HepG2 (cell line): ENCODE measurements at places on chromosomes 12 and 14. TPM values are rescaled to one million over a fixed set of nuclear protein-coding genes. Genes with fewer than 3 reads are reported as not detected.

The MUCL1 gene
- not detected in 2 replicates for total RNA-seq

The SOCS2 gene
- total RNA-seq, result 1.5 and 2.4 TPM in 2 replicates

The CARMIL3 gene
- 0.13 and 0.27 TPM in 2 replicates for total RNA-seq

The CCDC197 gene
- 0.11 TPM in 1 of 2 replicates, not detected in the other for total RNA-seq

The TAS2R10 gene
- 1.00 TPM in 1 of 2 replicates, not detected in the other for total RNA-seq

The NKX2-1 gene
- total RNA-seq, result not detected in 2 replicates

DNA sequence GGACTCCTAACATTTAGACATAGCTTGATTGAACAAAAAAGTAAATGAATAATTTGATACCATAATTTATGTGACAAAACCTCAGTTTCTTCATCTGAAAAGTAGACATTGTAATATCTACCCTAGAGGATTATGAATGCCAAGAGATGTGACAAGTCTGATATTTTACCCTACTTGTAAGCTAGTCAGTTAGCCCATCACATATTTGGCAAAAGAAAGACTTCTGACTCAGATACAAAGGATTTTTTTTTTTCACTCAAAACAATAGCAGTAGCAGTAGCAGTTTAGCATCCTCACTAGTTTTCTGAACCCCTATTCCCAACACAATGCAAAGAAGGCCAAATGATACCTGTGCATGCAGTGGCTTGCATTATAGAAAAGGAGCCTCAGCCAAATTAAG, 377.3 kb upstream of the E2F7 start:
- H3K27ac ChIP-seq, result no peak overlapping the region
- no peak overlapping the region for H3K4me3 ChIP-seq
- no peaks in the 10 kb centered on the region for H3K27me3 ChIP-seq
- no peaks in the 10 kb centered on the region for H3K36me3 ChIP-seq
- no peaks in the 10 kb centered on the region for H3K4me1 ChIP-seq

DNA sequence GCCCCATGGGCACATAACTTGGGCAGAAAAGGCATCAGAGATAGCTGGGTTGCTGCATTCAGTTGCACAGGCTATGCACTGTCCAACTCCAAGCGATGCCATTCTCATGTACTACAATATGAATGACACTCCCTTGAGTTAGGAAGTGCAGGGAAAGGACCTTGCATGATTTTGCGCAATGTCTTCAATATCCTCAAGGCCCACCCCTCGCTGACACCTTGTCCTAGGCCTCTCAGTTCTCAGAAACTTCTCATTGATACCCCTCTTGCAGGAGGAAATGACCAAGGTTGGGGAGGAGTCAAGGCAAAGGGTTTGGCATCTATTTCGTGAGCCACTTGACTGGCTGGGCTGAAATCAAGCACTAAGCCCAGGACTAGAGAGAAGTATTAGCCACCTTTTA, 70.4 kb downstream of the ARL6IP4 start:
- no peaks in the 10 kb centered on the region for H3K4me1 ChIP-seq
- H3K27me3 ChIP-seq, result no peaks in the 10 kb centered on the region
- no peaks in the 10 kb centered on the region for H3K36me3 ChIP-seq
- no peak overlapping the region for H3K4me3 ChIP-seq

DNA sequence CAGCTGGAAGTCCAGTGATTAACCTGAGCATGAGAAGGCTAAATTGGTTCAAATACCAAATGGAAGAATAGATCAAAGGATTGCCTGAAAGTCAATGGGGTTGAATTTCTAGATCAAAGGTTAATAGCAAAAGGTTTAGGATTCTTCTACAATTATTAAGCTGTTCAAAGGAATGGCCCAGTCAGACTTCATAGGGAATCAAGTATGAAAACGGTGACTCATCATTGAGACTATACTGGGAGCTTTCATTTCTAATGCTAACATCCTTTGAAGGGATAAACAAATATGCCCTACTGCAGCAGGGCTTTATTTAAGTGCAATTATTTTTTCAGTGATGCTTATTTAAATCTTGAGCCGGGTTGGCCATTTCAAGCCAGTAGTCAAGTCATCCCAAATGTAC, 152.8 kb downstream of the RIMBP2 start:
- H3K27me3 ChIP-seq, result peaks cover 2% of the 10 kb centered on the region; the same call in 2 of the 3 replicates
- peaks cover 13% of the 10 kb centered on the region for H3K4me1 ChIP-seq
- peak; percentile 50 for DNase-seq
- no peak overlapping the region for H3K4me3 ChIP-seq

- H3K36me3 ChIP-seq, result peaks cover 3% of the 10 kb centered on the region; the same call in 1 of the 2 replicates
- peak; percentile 22 for DNase-seq
- H3K4me1 ChIP-seq, result peaks cover 22% of the 10 kb centered on the region
- H3K27me3 ChIP-seq, result no peaks in the 10 kb centered on the region; the same call in 2 of the 3 replicates
- H3K4me3 ChIP-seq, result no peak overlapping the region
Observed at GRCh38 chr12:106985479-106985878, 1.5 kb downstream of the MTERF2 start.

GRCh38 chr12:63079791-63080502, 71.1 kb downstream of the AVPR1A start:
- no peaks in the 10 kb centered on the region for H3K27me3 ChIP-seq
- no peaks in the 10 kb centered on the region for H3K36me3 ChIP-seq
- H3K27ac ChIP-seq, result no peak overlapping the region

DNA sequence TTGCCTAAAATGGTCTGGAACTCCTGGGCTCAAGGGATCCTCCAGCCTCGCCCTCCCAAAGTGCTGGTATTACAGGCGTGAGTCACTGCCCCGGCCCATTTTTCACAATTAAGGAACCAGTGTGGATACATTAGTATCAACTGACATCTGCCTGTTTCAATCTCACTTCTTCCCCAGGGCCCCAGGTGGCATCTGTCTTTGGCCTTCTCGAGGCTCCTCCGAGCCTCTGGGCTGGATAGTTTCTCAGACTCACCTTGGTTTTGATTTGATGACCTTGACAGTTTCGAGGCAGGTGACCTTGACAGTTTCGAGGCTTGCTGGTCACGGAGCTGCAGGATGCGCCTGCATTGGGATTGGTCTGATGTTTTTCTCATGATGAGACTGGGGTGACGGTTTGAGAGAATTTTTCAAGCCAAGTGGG, 41.0 kb upstream of the NCOR2 start:
- no peak overlapping the region; the same call in 1 of the 2 replicates for H3K4me3 ChIP-seq
- H3K36me3 ChIP-seq, result no peaks in the 10 kb centered on the region
- H3K27ac ChIP-seq, result no peak overlapping the region
- DNase-seq, result no peak

- no peaks in the 10 kb centered on the region for H3K27me3 ChIP-seq
- H3K27ac ChIP-seq, result no peak overlapping the region
- no peak for DNase-seq
Observed at GRCh38 chr14:87457720-87458119, 535.3 kb downstream of the GALC start.

GRCh38 chr12:49227713-49228112, 37.2 kb upstream of the TUBA1C start:
- no peaks in the 10 kb centered on the region for H3K27me3 ChIP-seq
- no peak overlapping the region for H3K27ac ChIP-seq
- H3K4me1 ChIP-seq, result peaks cover 17% of the 10 kb centered on the region
- H3K4me3 ChIP-seq, result no peak overlapping the region
- H3K36me3 ChIP-seq, result no peaks in the 10 kb centered on the region

GRCh38 chr12:127083008-127083949, 1183.7 kb upstream of the TMEM132C start:
- no peaks in the 10 kb centered on the region for H3K4me1 ChIP-seq
- DNase-seq, result peak; percentile 59
- H3K27me3 ChIP-seq, result no peaks in the 10 kb centered on the region

- H3K36me3 ChIP-seq, result no peaks in the 10 kb centered on the region
- H3K4me1 ChIP-seq, result no peaks in the 10 kb centered on the region
- no peak overlapping the region for H3K4me3 ChIP-seq
- no peaks in the 10 kb centered on the region for H3K27me3 ChIP-seq
Observed at GRCh38 chr12:43066471-43066870, 476.9 kb upstream of the PRICKLE1 start.

- no peak overlapping the region for H3K4me3 ChIP-seq
- H3K27ac ChIP-seq, result no peak overlapping the region
- H3K27me3 ChIP-seq, result no peaks in the 10 kb centered on the region; the same call in 2 of the 3 replicates
- H3K4me1 ChIP-seq, result peaks cover 25% of the 10 kb centered on the region
- H3K36me3 ChIP-seq, result no peaks in the 10 kb centered on the region
Observed at GRCh38 chr12:726281-727140, 25.9 kb upstream of the WNK1 start.

GRCh38 chr14:33232031-33232430, 293.4 kb downstream of the NPAS3 start:
- DNase-seq, result no peak
- no peaks in the 10 kb centered on the region for H3K36me3 ChIP-seq
- H3K27me3 ChIP-seq, result no peaks in the 10 kb centered on the region
- no peaks in the 10 kb centered on the region for H3K4me1 ChIP-seq

GRCh38 chr14:93789228-93790130, 1.2 kb upstream of the PRIMA1 start:
- peak overlapping the region; percentile 71 for H3K4me3 ChIP-seq
- H3K4me1 ChIP-seq, result peaks cover 58% of the 10 kb centered on the region
- H3K36me3 ChIP-seq, result no peaks in the 10 kb centered on the region
- H3K27ac ChIP-seq, result no peak overlapping the region
- DNase-seq, result no peak

- H3K27me3 ChIP-seq, result no peaks in the 10 kb centered on the region
- H3K4me1 ChIP-seq, result no peaks in the 10 kb centered on the region
- H3K36me3 ChIP-seq, result peaks cover 5% of the 10 kb centered on the region; the same call in 1 of the 3 replicates
- H3K4me3 ChIP-seq, result no peak overlapping the region
- DNase-seq, result no peak
Observed at GRCh38 chr12:10847744-10848143, 1.5 kb downstream of the PRR4 start.

GRCh38 chr12:30874455-30875321, 51.9 kb upstream of the TSPAN11 start:
- no peak overlapping the region for H3K4me3 ChIP-seq
- H3K27ac ChIP-seq, result no peak overlapping the region
- peaks cover 11% of the 10 kb centered on the region; the same call in 1 of the 2 replicates for H3K4me1 ChIP-seq

DNA sequence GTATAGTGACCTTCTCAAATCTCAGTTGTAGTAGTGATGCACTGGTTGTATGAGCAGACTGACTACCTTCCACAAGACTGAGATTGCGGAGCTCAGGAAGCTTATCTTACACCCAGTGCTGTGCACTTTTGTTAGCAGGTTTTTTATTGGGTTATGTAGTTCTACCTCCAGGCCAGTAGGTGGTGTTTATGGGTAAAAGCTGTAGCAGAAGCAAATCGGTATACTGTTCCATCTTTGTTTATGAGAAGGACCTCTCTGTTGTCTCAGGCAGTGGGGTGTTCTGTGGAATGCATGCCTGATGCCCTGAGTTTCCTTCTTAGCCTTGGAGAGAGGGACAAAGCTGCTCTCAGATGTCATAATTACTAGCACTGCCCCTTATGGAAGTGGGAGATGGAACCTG, 217.8 kb downstream of the LRFN5 start:
- H3K4me3 ChIP-seq, result no peak overlapping the region
- no peak for DNase-seq
- no peak overlapping the region for H3K27ac ChIP-seq
- no peaks in the 10 kb centered on the region for H3K4me1 ChIP-seq
- no peaks in the 10 kb centered on the region for H3K36me3 ChIP-seq

DNA sequence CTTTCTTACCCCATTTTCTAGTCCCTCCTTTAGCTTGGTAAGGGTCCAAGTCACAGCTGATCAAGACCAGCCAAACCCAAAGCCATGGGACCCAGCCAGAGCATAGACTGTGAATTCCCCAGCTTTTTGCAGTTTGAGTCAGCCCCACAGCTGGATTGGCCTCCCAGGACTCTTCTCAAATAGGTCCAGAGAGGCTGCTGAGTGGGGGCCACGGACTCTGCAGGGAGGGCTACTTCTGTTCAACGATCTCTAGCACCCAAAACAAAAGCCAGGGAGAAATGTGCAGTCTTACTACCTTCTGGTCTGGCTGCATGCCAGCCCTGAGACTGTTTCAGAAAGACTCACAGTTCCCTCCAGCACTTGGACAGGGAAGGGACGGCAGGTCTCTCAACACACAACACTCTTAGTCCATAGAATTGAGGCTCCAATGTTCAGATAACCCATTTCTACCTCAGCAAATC, 1.6 kb downstream of the VDR start:
- DNase-seq, result no peak
- no peaks in the 10 kb centered on the region for H3K36me3 ChIP-seq
- H3K4me1 ChIP-seq, result peaks cover 43% of the 10 kb centered on the region
- H3K27ac ChIP-seq, result no peak overlapping the region
- H3K4me3 ChIP-seq, result no peak overlapping the region

DNA sequence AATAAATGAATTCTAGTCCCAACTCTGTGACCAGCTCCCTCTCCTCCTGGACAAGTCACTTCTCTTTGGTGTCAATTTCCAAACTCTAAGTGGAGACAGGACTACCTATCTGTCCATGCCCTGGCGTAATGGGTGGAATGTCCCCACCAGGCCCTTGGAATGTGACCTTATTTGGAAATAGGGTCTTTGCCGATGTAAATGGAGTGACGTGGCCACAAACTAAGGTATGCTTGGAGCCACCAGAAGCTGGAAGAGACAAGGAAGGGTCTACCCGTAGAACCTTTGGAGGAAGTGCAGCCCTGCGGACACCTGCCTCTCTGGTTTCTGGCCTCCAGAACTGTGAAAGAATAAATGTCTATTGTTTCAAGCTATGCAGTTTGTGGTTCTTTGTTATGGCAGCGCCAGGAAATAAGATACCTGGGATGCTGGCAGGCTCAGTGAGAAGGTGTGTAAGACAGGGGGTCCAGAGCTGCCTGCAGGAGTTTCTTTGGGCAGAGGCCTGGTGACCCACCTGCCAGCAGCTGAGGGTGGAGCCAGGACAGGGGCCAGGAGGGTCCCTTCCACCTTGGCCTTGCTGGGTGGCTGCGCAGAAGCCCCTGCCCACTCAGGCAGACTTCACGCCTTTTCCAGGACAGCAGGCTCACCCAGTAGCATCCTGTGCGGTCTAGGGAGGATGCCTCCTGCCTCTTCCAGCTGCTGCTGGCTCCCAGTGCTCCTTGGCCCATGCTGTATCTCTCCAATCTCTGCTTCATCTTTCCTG, 45.8 kb downstream of the ARL6IP4 start:
- peaks cover 4% of the 10 kb centered on the region for H3K36me3 ChIP-seq
- DNase-seq, result no peak
- no peaks in the 10 kb centered on the region for H3K4me1 ChIP-seq
- H3K4me3 ChIP-seq, result no peak overlapping the region
- no peaks in the 10 kb centered on the region for H3K27me3 ChIP-seq

DNA sequence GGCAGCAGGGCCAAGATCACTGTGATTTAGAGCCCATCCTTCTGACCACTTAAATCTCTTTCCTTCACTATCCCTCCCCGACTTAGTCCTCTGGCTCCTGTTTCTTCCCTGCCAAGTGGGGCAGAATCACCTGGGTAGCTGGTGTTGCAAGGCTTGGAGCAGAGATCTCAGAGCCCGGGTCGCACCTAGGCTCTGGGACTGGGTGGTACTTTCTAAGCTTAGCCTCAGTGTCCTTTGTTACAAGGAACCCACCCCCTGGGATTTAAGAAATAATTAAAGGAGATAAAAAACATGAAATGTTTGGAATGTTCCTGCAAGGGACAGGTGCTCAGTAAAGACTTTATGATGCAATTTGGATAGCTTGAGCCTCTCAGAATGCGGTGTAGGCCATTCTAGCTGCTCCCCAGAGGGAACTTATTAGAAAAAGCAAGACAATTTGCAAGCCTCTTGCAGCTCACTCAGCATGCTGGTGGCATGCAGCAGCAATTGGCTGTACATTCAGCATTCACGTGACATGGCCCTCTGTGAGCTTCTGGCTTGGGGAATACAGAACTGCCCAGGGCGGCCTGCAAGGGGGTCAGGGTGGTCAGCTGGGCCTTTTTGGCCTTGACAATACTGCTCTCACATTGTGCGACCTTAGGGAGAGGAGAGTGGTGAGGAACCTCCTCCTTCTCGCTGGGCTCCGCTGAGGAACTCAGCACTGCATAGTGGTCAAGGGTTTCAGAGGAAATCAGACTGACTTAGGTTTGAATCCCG, 16.8 kb downstream of the C14orf132 start:
- no peak overlapping the region for H3K4me3 ChIP-seq
- no peaks in the 10 kb centered on the region for H3K27me3 ChIP-seq
- no peaks in the 10 kb centered on the region for H3K4me1 ChIP-seq
- H3K27ac ChIP-seq, result no peak overlapping the region
- H3K36me3 ChIP-seq, result no peaks in the 10 kb centered on the region
